HFF-Myc (cell line): ENCODE measurements at places on chromosomes 3 and 15.

GRCh38 chr15:79004336-79004735 lies 59.5 kb upstream of the CTSH start:
- peak; percentile 84 for DNase-seq

- no peak for DNase-seq
Observed at GRCh38 chr3:87625876-87626275, 349.5 kb upstream of the POU1F1 start.

DNA sequence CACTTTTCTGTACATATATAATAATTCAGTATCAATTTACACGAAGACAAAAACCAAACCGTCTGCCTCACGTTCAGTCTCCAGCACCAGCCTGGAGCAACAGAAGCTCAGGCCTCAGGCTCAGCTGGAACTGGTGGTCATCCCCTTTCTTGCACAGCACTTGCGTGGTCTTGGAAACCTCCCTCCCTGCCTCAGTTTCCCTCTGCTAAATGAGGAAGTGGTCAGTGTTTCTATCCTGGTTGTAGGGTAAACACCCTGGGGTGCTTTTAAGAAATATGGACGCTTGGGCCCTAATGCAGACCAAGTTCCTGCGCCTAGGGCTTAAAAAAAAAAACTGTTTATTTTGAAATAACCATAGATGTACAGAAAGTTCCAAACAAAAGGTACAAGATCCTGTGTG lies 21.6 kb downstream of the IQSEC1 start:
- no peak for DNase-seq

DNA sequence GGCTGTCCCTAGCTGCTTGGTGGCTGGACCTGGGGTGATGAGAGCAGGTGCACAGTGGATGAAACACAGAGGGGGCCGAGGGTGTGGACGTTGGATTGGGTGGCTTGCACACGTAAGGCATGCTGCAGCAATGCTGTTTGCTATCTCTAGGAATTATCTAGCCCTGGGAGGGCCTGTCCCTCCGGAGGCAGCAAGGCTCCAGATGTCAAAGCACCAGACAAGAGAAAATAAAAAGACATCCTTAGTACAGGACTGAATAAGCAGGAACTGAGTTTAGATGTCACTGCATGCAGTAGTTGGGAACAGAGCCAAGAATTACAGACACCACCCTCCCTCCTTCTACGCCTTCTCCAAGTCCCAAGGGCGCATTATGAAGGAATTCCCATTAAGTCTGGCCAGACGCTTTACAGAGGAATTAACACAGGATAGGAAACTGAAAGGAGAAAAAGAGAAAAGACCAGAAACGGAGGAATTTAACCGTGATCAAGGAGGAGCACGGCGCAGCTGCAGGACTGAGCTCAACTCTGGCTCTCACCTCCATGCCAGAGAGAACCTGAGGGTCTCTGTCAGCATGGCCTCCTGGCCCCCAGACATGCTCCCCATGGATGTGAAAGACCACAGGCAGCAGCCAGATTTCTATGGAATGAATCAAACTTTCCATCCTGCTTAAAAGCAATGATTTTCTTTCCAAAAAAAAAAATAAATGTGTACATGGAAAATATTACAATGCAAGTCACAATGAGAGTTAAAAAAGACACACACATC lies 13.8 kb downstream of the ATP10A start:
- DNase-seq = peak; percentile 55

DNA sequence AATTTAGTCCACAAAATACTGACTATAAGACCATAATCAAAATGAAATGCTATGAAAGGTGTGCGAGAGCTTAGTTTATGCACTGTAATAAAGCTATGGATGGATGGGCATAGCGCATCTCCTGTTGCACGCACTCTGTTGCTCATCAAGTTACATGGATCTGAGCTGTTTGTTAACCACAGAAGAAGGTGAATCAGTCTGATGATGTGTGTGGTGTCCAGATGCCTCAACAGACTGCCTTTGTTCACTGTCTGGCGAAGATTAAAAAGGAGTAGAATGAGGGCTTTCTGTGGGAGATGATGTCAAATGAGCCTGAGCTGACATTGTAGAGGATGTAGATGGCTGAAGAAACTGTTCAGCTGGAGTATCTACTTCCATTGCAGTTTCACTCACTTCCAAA lies 36.1 kb downstream of the NSMCE3 start:
- no peak for DNase-seq
